ENCODE measurements at places on chromosomes 7 and 10. TPM values are rescaled to one million over a fixed set of nuclear protein-coding genes. Genes with fewer than 3 reads are reported as not detected.

- no peak for DNase-seq
Measured at GRCh38 chr10:100356067-100357017, 9.3 kb downstream of the SCD start.

The MEIG1 gene
- not detected for polyA plus RNA-seq

DNA sequence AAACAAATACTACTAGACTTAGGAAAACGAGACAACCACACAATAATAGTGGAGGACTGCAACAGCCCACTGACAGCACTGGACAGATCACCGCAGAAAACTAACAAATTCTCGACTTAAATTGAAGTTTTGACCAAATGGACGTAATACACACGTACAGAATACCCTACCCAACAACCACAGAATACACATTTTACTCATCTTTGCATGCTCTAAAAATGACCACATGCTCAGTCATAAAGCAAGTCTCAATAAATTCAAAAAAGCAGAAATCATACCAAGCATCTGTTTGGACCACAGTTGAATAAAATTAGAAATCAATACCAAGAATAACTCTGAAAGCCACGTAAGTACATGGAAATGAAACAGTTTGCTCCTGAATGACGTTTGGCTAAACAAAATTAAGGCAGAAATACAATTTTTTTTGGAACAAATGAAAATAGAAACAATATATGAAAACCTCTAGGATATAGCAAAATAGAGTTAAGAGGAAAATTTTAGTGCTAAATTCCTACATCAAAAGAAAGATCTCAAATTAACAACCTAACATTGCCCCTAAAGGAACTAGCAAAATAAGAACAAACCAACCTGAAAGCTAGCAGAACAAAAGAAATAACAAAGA lies 30.6 kb downstream of the MAPK8 start:
- no peak for DNase-seq

DNA sequence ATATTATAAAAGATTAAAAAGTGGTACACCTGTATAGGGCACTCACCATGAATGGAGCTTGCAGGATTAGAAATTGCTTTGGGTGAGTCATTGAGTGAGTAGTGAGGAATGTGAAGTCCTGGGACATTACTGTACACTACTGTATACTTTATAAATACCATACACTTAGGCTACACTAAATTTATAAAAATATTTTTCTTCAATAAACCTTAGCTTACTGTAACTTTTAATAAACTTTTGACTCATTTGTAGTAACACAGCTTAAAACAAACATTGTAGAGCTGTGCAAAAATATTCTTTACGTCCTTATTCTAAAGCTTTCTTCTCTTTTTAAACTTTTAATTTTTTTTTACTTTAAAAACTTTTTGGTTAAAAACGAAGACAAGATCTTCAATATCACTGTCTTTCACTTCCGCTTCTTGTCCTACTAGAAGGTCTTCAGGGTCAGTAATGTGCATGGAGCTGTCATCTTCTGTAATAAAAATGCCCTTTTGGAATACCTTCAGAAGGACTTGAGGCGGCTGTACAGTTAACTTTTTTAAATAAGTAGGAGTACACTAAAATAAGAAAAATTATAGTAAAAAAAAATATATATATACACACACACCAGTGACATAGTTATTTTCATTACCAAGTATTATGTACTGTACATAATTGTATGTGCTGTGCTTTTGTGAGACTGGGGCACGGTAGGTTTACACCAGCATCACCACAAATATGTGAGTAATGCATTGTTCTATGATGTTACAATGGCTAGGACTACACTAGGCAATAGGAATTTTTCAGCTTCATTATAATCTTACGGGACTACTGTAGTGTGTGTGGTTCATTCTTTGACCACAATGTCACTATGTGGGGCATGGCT lies 3.5 kb downstream of the STK31 start:
- no peak for DNase-seq

The GARIN1A gene
- polyA plus RNA-seq = 0.70 TPM

DNA sequence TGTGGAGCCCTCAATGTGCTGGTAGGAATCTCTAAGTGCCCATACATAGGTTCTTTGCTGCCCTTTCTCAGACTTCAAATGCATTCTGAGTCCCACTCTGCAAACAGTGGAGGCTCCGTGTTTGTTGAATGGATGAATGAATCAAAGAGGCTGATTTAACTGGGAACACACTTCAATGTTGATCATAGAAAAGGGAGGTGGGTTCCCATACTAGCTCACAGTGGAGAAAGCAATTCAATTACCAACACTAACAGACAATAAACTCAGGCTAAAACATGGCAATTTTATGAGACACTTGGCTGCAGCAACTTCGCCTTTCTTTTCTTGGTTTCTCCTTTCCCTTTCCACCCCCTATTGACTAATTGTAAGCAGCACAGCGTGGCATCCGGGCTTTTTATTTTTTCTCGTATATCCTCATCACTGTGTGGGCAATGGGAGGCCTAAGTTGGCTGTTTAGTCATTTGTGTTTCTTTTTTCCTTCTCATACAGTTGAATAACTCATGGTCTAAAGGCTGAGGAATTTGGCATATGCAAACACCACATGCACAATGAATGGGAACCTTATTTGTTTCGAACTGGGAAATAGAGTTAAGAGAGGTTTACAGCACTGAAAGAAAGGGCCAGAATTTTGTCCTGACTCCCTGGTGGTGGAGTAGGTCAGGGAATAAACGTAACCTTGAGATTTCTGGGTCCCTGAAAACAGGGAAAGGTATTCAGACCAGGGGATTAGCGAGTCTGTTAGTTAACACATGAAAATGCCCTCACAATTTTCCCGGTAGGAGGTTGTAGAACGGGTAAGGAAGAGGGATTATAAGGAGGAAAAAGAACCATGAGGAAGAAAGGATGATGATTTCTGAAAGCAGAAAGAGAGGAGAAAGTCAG lies 858.5 kb downstream of the KCNMA1 start:
- no peak for DNase-seq

- DNase-seq = no peak
Measured at GRCh38 chr7:39259391-39260003, 281.8 kb downstream of the POU6F2 start.

GRCh38 chr10:116886772-116887171 lies 37.5 kb downstream of the ENO4 start:
- DNase-seq = no peak

DNA sequence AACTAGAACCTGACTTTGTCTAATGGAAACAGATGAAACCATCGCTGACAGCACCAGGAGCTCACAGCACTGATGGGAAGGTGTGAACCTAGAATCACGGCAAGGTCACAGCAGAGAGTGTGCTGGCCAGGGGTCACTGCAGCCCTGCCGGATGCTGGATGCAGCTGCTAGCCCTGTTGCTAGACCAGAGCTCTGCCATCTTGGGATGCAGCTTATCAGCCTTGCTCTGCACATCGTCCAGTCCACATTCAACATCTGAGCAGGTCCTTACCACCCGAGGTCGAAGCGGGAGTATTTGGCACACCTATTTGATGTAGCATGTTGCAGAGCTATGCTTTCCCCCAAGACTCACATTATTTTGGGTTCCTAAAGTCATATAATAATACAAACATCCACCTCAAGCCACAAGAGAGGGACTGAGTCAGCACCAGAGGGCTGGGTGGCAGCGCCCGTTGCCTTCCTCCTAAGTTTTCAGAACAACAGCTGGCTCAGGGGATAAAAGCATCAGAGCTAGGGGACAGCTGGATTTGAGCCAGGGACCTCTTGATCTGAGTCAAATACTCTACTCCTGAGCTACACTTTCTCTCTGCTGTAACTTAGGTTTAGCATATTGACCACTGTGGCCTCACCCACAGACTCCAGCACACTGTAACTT lies 135.3 kb downstream of the ZNF467 start:
- DNase-seq = no peak

The ENKUR gene
- not detected for polyA plus RNA-seq

GRCh38 chr7:66696774-66697191 lies 43.8 kb upstream of the RABGEF1 start:
- no peak for DNase-seq

DNA sequence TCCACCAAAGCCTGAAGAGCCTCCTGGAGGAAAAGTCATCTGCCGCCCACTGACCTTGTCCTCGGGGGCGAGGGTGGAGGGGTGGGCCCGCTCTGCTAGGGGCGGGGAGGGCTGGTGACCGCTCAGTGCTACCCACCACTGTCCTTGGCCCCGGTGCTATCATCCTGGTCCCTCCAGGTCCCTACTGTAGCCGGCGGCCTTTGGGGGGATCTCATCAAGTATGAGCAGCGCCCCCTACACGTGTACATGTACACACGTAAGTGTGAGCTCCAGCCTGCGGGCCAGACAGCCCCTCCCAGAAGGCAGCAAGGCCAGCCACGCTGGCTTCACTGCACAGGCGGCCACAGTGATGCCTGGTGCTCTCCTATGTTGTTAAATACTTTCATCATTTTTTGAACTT lies 19.6 kb downstream of the TTYH3 start:
- DNase-seq = no peak

GRCh38 chr7:87876040-87876868 lies at the start of the genes DBF4 and SLC25A40:
Gene DBF4, plus strand, starts transcription at chr7:87876493. Its CDS starts 240 bp downstream, at chr7:87876733.
Gene SLC25A40, minus strand, starts transcription at chr7:87876360. Its CDS starts 17,633 bp downstream, at chr7:87858727.
- peak; percentile 98 for DNase-seq

DNA sequence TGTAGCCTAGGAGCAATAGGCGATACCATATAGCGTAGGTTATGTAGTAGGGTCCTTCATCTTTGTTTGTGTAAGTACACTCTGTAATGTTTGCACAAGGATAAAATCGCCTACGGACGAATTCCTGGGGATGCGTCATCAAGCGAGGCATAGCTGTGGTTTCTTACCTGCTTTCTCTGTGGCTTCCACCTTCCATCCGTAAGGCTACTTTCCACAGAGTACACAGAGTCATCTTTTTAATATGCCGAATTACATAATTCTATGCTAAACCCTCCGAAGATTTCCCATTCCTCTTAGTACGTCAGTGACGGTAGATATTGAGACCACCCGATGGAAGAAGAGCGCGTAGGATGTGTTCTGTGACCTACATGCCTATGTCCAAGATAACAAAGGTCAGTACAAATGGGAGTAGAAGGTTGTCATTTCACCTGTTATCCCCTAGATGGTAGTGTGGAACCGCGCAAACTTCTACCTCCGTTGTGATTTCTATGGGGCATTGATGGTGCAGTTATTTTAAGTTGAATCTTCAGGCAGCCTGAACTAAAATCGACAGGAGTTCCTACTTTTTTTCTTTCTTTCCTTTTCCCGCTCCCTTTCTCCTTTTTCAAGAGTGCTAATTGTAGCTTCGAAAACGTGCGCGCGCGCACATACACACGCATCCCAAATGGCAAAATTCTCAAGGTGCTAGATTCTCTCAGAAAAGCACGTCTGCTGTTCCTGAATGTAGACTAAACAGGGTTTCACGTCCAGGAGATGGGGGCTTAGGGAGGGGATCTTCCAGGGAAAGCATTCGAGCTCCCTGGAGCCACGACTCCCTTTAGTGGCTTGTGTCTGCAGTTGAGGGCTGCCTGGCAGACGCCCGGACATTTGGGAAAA lies 111.7 kb upstream of the MBL2 start:
- DNase-seq = peak; percentile 39

GRCh38 chr7:76232698-76233097 lies 31.0 kb downstream of the SRRM3 start:
- no peak for DNase-seq

DNA sequence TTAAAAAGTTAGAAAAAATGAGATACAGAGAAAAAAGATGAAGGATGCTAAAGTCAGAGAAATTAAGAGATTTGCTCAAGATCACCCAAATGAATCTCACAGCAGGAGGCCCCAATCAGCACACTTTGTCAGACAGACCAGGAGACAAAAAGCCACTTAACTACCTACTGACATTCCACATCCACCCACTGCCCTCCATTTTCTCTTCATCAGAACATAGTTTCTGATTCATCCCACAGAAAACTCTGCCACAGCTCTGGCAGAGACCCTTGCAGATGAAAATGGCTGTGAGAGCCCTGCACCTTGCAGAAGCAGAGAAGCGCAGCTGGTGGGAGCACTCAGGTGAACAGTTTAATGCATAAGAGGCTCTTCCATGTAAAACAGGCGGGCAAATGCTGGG lies 26.6 kb downstream of the DGKI start:
- no peak for DNase-seq

GRCh38 chr10:8321990-8322389 lies 267.5 kb downstream of the GATA3 start:
- DNase-seq = no peak

DNA sequence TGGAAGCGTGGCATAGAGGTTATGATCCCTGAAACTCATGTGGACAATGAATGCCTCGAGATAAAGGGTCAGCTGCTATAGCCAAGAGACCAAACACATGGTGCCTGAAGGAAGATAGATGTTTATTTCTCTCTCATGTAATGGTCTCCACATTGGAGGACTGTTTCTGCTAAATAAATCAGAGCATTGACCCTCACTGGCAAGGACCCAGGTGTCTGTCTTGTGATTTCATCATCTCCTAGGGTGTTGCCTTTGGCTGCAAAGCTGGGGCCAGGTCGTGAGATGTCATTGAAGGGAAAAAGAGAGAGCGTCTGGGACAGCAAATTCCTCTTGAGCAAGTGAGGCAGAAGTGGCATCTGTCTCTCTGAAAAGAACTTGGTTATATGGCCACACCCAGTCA lies 64.6 kb downstream of the JCAD start:
- DNase-seq = no peak

GRCh38 chr7:122033641-122034040 lies 110.4 kb downstream of the AASS start:
- DNase-seq = no peak

GRCh38 chr10:83764666-83765065 lies 374.6 kb upstream of the GHITM start:
- no peak for DNase-seq

The LRRD1 gene
- polyA plus RNA-seq = not detected

The PRSS37 gene
- polyA plus RNA-seq = not detected

The H2AZ2 gene
- 55.3 TPM for polyA plus RNA-seq

The DMBT1 gene
- not detected for polyA plus RNA-seq

DNA sequence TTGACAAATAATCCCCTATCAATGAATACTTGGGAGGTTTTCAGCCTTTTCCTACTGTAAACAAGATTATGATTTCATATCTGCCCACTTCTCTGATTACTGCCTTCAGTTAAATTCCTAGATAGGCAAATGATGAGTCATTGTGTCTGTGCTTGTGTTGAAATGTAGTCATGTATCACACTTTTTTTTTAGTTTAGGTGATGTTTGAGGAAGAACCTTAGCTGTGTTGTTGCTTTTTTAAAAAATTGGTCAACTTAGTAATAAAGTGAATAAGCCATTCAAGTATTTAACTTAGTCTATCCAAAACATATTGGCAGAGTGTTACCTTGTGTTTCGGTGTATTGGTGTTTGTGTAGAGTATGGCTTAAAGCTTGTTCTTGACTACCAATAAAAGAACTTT lies 60.0 kb downstream of the WAC start:
- no peak for DNase-seq

- no peak for DNase-seq
Measured at GRCh38 chr7:136950331-136950730, 81.9 kb downstream of the CHRM2 start.

DNA sequence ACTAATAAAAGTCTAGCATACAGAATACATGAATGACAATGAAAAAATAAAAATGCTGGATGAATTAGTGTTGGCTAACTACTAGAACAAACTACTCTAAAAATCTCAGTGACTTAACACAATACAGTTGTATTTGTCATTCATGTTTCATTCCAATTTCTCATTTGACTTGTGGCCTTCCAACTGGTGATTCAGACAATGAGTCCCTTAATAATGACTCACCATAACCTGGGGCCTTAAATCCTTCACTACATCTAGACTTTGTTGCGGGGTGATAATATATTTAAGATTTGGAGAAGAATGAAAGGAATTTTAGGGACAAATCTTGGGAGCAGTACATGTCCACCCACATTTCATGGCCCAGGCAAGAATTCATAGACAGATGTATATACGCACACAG lies 90.5 kb upstream of the POM121L12 start:
- DNase-seq = no peak

- peak; percentile 24 for DNase-seq
Measured at GRCh38 chr10:100696477-100696901, 48.9 kb upstream of the PAX2 start.

GRCh38 chr7:20270867-20271266 lies 53.7 kb upstream of the MACC1 start:
- DNase-seq = no peak

All from B cell (primary cell).